ENCODE measurements at places on chromosomes 13 and 19.

GRCh38 chr19:46715975-46716671 lies 791 bp downstream of the PRKD2 start:
- peak; percentile 80 for DNase-seq

DNA sequence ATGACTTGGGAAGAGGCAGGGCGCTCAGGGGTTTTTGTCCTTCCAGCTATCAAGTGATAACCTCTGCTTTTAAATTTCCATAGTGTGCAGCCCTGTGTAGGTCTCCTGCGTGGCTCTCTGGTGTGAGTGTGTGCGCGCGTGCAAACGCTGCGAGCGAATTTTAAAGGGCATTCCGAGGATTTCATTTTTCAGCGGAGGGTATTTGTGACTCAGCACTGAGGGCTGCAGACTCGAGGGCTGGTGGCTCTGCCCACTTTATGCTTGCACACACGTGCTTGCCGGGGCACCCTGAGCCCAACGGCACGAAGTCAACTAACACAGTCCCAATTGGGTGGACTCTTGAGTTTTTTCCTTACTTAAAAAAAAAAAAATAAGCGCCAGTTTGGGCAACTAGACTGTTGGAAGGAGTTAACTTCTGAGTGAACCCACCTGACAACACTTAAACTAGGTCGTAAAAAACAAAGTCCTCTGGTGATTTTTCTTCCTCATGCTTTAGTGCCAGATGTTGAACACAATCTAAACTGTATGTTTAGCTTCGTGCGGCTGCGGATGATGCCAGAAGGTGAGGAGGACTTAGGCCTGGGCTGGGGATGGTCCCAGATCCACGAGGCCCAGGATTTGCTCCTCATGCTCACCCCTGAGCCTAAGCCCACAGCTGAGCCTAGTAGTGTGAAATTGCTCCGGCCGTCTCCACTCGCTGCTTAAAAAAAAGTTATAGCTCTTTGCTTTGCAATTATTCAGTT lies 2.1 kb downstream of the FGF9 start:
- DNase-seq: no peak

GRCh38 chr13:98565726-98566565 lies 11.0 kb downstream of the STK24 start:
- DNase-seq: no peak

DNA sequence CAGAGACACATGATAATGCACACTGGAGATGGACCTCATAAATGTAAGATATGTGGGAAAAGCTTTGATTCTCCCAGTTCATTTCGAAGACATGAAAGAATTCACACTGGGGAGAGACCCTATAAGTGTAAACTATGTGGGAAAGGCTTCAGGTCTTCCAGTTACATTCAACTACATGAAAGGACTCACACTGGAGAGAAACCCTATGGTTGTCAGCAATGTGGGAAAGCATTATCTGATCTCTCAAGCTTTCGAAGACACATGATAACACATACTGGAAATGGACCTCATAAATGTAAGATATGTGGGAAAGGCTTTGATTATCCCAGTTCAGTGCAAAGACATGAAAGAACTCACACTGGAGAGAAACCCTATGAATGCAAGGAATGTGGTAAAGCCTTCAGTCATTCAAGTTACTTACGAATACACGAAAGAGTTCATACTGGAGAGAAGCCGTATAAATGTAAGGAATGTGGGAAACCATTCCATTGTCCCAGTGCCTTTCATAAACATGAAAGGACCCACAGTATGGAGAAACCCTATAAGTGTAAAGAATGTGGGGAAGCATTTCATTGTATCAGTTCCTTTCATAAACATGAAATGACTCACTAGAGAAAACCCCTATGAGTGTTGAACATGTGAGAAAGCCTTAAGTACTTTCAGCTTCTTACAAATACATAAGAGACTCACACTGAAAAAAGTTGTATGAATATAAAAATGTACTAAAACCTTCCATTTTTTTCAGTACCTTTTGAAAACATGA lies 14.7 kb downstream of the ZNF441 start:
- DNase-seq: no peak

DNA sequence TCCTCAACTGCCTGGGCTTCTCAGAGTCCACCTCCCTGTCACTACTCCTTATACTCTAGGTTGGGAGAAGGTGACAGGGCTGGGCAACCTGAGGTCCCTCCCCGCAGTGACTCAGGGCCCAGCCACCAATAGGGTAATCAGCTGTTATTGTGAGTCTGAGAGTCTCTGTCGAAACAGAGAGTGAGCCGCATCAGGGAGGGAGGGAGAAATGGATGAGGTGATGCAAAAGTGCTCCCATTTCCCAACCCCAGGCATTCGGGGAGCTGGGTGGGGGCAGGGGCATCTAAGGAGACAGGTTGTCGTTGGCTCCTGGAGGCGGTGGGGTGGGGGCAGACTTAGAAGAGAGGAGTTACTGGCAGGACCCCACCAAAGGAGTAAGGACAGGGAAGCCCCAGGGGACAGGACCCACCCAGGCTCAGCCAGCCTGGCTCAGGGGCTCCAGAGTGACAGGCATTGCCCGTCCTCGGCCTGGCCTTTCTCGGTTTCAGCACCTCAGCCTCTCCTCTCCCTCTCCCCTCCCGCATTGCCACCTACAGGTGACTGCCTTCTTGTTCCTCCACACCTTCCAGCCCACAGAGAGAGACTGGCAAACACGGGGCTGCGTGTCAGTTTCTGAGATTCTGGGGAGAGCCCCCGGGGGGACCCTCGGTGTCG lies at the start of gene DMKN:
TSS of gene DMKN (minus strand) at position 22 of the 654 bp plus-strand sequence. CDS start 174 bp downstream, outside the sequence.
- DNase-seq: no peak

DNA sequence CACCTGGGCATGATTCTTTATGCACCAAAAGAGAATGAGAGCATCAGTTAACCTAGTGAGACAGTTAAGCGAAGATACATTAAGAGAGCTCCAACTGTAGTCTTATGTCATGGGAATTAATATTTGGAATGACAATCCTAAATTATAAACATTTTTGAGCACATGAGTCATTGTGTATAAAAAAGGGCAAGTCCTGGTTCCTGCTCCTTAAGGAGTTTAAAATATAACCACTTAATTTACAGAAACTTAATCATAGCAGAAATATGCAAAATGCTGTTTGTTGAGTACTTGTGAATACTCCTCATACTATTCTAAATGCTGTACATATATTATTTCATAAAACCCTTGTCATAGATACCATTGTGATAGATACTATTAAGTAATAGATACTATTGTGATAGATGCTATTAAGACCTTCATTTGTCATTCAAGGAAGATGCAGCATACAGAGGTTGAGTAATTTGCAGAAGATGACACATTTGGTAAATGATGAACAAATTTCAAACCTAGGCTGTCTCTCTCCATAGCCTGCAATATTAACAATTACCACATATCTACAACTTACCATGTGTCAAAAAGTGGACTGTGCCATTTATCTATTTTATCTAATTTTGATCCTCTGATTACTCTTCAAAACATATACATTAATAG lies 301.0 kb downstream of the TBC1D4 start:
- DNase-seq: no peak

DNA sequence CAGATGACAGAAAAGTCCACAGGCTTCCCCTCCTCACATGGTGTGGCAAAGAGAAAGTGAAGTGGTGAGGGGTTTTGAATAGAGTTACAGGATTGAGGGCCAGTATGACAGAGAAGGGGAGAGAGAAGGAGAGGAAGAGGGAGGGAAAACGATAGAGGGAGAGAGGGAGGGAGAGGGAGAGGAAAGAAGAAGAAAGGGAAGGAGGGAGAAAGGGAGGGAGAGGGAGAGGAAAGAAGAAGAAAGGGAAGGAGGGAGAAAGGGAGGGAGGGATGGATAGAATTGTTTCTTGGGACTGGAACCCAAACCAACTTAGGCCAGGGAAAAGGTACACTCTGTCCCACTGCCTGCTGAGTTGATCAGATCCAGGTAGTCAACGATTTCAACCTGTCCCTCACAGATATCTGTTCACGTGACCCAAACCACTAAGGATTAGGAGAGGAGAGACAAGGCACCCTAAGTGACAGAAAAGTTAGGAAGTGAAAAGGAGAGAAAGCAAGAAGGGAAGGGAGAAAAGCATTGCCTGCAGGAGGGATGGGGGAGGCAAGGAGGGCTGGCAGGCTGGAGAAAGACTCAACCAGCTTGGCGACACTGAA lies 8.1 kb upstream of the IGFL3 start:
- no peak for DNase-seq

- no peak for DNase-seq
Measured at GRCh38 chr13:93715866-93716265, 489.3 kb downstream of the GPC6 start.

DNA sequence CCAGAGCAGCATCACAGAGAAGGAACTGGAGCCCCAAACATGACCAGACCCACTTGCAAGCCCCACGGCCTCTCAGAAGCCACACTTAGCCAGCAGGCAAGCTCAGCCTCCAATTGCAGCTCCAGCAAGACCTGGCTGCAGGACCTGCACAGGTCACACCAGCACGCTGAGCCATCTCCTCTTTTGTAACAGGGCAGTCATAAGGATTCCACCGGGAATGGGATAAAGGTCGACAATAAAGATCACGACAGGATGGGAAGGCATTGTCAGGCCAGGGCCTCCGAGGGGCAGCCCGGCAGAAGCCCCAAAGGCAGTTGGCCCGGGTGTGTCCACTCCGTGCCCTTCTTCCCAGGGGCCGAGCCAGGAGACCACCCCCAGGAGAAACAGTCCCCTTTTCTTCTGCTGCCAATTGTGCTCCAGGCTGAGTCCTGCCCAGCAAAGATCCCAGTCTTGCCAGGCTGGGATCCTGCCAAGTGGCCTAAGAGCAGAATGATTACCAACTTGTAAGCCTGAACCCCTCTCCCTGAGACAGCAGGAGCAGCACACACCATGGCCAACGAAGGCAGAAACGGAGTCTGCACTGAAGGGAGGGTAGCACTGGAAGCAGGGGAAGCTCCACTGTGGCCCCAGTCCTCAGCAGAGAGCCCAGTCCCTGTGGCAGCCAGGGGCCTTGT lies 12.5 kb downstream of the PEPD start:
- DNase-seq: no peak

- no peak for DNase-seq
Measured at GRCh38 chr19:40560092-40560507, 16.6 kb upstream of the SHKBP1 start.

DNA sequence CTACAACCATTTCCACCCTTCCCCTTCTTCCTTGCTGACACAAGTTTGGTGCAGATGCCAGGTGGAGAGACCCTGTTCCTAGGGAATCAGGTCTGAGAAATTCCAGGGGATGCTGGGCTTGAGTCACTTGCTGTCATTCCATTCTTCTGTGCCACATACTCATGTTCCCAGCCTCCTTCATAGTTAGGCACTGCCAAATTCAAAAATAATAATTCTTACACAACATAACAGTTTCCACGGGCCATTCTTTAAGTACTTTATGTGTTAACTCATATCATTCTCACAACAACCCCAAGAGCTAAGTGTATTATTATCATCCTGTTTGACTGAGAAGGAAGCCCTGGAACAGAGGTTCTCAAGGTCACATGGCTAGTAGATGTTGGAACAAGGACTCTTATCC lies 27.1 kb upstream of the POMP start:
- no peak for DNase-seq

DNA sequence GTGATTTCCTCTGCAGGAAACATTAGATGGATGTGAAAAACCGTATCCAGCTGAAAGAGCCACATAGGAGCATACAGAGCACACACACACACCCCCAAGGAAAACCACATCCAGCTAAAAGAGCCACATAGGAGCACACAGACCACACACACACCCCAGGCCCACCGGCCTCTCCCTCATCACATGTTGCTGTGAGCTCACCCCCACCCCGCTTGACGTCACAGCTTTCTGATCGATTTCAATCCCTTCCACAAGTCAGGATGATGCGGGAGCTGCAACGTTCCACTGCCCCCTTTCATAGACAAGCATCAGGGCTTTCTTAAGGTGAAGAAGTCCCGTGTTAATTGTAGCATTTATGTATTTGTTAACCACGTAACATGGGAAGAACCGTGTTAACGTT lies 72.4 kb upstream of the SOX1 start:
- DNase-seq: no peak

- DNase-seq: no peak
Measured at GRCh38 chr13:95027638-95028037, 273.6 kb downstream of the ABCC4 start.

- DNase-seq: no peak
Measured at GRCh38 chr13:49711218-49711863, 20.1 kb upstream of the EBPL start.

GRCh38 chr13:101516262-101516661 lies 63.8 kb downstream of the ITGBL1 start:
- no peak for DNase-seq

DNA sequence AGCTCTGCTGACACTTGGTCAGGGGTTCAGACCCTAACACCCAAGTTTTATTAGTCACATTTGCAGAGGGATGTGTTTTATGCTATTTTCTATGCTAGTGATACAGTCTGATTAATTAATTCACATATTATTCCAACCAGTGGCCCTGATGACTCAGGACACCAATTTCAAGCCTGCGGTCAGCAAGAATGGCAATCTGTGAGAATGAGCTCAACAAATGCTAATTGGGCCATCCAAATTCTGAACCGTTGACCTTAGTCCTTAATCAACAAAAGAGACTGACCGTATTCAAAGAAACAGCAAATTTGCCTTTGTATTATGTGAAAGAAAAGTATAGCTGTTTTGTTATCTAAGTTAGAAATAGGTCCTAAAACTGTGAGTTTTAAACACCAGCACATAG lies 9.6 kb upstream of the KL start:
- DNase-seq: no peak

GRCh38 chr13:110127986-110128511 lies 178.9 kb downstream of the COL4A1 start:
- DNase-seq: peak; percentile 17

DNA sequence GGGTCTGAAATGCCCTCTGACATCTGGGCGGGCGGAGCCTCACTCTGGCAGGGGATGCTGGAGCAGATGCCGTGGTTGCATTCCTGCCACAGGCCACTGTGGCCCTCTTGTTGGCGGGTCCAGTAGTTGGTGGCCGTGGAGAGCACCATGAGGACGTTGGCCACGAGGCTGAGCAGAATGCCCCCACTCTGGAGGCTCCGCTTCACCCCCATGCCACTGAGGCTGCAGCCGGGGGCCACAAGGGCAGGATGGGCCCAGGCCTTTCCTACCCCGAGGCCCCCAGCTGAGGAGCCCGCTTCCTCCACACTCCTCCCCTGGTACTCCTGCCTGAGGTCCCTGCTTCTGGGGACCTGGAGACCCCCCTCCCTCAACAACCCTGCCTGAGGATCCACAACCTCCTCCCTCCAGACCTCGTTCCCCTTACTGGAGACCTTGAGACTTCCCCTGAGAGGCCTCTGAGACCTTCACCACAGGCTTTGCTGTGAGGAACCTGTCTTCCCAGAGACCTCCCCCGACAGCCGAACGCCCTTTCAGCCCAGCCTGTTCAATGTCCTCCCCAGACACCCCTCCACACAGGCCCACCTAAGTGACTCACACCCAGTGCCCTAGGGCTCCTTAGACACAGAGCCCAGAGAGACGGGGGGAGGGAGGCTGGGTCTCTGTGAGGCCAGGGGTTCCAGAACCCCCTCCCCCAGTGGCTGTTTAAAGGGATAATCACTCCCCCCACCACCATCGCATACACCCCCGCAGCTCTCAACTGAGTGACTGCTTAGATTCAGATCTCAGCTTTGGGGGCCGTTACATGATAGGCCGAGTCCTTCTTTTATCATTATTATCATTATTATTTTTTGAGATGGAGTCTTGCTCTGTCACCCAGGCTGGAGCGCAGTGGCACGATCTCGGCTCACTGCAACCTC lies at the start of gene CLDND2:
TSS of gene CLDND2 (minus strand) at position 638 of the 917 bp plus-strand sequence. CDS start at position 212, 426 bp downstream.
- no peak for DNase-seq

GRCh38 chr19:40228346-40228745 lies 1.9 kb upstream of the CCNP start:
- DNase-seq: no peak

GRCh38 chr13:99948907-99949678 lies 22.5 kb downstream of the ZIC5 start:
- no peak for DNase-seq

GRCh38 chr13:76687467-76687866 lies 198.7 kb downstream of the KCTD12 start:
- DNase-seq: no peak
